ENCODE measurements at places on chromosomes 6 and 20. TPM values are rescaled to one million over a fixed set of nuclear protein-coding genes. Genes with fewer than 3 reads are reported as not detected.
A peak's percentile ranks its signal among the peaks of the same experiment; 100 is the strongest.

DNA sequence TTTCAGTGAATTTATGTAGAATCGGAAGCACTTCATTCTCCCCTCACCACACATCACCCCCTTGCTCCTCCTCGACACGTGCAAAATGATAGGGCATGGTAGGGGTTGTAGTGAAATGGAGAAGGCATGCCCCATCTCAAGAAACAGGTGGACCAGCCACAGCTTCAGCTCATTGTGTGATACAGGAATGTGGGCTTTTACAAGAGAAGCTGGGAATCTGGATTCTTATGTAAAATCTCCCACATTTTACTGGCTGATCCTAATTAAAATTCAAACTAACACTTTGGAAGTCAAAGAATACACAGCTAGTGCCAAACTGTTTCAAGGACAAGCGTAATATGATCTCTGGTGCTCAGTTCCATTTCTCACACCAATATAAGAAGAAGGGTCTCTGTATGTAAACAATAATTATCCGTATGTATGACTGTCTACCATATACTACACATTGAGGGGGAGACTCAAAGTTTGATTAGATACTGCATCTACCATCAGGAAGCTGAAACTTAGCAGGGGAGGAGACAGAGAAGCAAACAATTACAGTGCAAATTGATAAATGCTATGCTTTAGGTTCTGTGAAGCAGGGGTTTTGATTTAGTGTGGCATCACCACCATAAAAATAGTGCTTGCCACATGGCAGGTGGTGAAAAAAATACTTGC lies 24.3 kb upstream of the KIAA0408 start:
- H3K4me3 ChIP-seq: no peak overlapping the region
- H3K27me3 ChIP-seq: no peaks in the 10 kb centered on the region
- no peak for DNase-seq

GRCh38 chr6:118963003-118963402 lies 28.0 kb upstream of the MCM9 start:
- H3K4me1 ChIP-seq: no peaks in the 10 kb centered on the region
- H3K27me3 ChIP-seq: no peaks in the 10 kb centered on the region
- no peak for DNase-seq
- no peak overlapping the region for H3K27ac ChIP-seq

DNA sequence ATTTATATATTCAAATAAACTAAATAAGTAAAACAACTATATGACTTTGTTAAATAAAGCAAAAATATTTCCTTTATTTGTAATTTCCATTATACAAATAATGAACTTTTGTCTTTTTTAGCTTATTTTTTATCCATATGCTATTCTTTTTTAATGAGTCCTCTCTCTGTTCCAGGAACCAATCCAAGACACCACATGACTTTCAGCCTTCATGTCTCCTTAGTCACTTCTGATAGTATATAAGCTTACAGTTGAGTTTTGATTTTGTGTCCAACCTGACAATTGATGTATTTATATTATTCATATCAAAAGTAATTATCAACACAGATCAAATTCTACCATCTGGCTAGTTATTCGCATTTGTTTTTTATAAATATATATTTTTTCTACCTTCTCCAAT lies 582.3 kb upstream of the GJE1 start:
- no peaks in the 10 kb centered on the region for H3K4me1 ChIP-seq
- H3K27ac ChIP-seq: no peak overlapping the region
- no peaks in the 10 kb centered on the region for H3K36me3 ChIP-seq
- no peak for DNase-seq
- no peaks in the 10 kb centered on the region for H3K27me3 ChIP-seq

DNA sequence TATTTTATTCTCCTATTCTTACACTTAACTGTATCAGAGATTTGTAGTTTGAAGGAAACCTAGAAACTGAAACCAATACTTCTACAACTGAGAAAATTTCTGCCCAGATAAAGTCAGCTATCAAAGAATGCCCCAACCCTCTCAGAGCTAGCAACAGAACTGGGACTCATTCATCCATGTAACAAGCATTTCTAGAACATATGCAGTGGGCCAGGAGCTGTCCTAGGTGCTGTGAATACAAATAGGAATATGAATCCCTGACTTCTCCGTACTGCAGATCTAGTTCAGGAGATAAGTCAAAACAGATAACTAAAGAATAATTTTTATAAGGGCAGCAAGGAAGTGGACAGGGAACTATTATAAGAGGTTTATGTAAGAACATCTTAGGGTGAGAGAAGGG lies 654.1 kb upstream of the NOX3 start:
- H3K27me3 ChIP-seq: no peaks in the 10 kb centered on the region
- H3K4me3 ChIP-seq: no peak overlapping the region
- H3K4me1 ChIP-seq: no peaks in the 10 kb centered on the region
- H3K36me3 ChIP-seq: no peaks in the 10 kb centered on the region
- no peak for DNase-seq
- no peak overlapping the region for H3K27ac ChIP-seq

- no peaks in the 10 kb centered on the region for H3K36me3 ChIP-seq
- H3K27me3 ChIP-seq: no peaks in the 10 kb centered on the region
- H3K4me1 ChIP-seq: no peaks in the 10 kb centered on the region
These were observed 195.9 kb upstream of the SULF2 start for GRCh38 chr20:47981222-47981621.

GRCh38 chr6:148345578-148345977 lies 2.9 kb downstream of the SASH1 start:
- no peak for DNase-seq
- H3K36me3 ChIP-seq: no peaks in the 10 kb centered on the region
- H3K27me3 ChIP-seq: no peaks in the 10 kb centered on the region
- peak overlapping the region; percentile 79 for H3K27ac ChIP-seq
- H3K4me3 ChIP-seq: peak overlapping the region; percentile 67

GRCh38 chr6:154395878-154396277 lies 39.3 kb upstream of the IPCEF1 start:
- H3K4me1 ChIP-seq: no peaks in the 10 kb centered on the region
- no peaks in the 10 kb centered on the region for H3K36me3 ChIP-seq
- no peak overlapping the region for H3K4me3 ChIP-seq
- DNase-seq: no peak
- no peak overlapping the region for H3K27ac ChIP-seq
- no peaks in the 10 kb centered on the region for H3K27me3 ChIP-seq

- DNase-seq: no peak
- no peaks in the 10 kb centered on the region for H3K4me1 ChIP-seq
- no peak overlapping the region for H3K27ac ChIP-seq
- H3K27me3 ChIP-seq: no peaks in the 10 kb centered on the region
- no peak overlapping the region for H3K4me3 ChIP-seq
These were observed 21.3 kb downstream of the SNAP25 start for GRCh38 chr20:10239954-10240353.

- no peaks in the 10 kb centered on the region for H3K4me1 ChIP-seq
- H3K27me3 ChIP-seq: no peaks in the 10 kb centered on the region
- no peak for DNase-seq
- H3K27ac ChIP-seq: no peak overlapping the region
These were observed 351.9 kb downstream of the BTBD3 start for GRCh38 chr20:12269579-12269978.

GRCh38 chr6:165671222-165671768 lies 8.3 kb upstream of the PDE10A start:
- H3K27me3 ChIP-seq: peaks cover 18% of the 10 kb centered on the region
- no peak overlapping the region for H3K4me3 ChIP-seq
- H3K27ac ChIP-seq: no peak overlapping the region
- H3K36me3 ChIP-seq: no peaks in the 10 kb centered on the region
- no peaks in the 10 kb centered on the region for H3K4me1 ChIP-seq

DNA sequence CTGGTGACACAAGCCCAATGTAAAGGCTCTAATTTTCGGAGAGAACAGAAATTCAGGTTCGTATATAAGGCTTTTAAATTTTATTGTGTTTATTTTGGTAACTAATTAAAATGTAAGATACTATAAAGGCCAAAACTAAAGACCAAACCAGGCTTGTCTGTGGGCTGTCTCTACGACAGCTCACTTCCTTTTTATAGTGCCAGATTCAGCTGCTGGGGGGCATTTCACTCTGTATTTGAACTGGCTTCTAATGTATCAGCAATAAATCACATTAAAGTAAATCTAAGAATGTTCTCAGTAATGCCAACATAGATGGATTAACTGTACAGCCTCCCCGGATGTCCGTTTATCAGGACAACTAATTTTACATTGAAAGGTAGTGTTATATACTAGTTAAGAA lies 31.1 kb upstream of the STXBP5 start:
- no peaks in the 10 kb centered on the region for H3K4me1 ChIP-seq
- no peaks in the 10 kb centered on the region for H3K36me3 ChIP-seq
- DNase-seq: no peak
- H3K27ac ChIP-seq: no peak overlapping the region
- no peak overlapping the region for H3K4me3 ChIP-seq

- no peak for DNase-seq
- H3K27me3 ChIP-seq: no peaks in the 10 kb centered on the region
- H3K4me1 ChIP-seq: no peaks in the 10 kb centered on the region
- H3K36me3 ChIP-seq: no peaks in the 10 kb centered on the region
- no peak overlapping the region for H3K4me3 ChIP-seq
These were observed 191.9 kb downstream of the ADGB start for GRCh38 chr6:146790561-146791091.

The TRIM31 gene
- not detected for total RNA-seq

The WFDC12 gene
- total RNA-seq: not detected

The PRPH2 gene
- total RNA-seq: 0.56 TPM

The FOXA2 gene
- not detected for total RNA-seq

The PDYN gene
- not detected for total RNA-seq

The TSHZ2 gene
- total RNA-seq: 1.0 TPM

The FOXS1 gene
- total RNA-seq: not detected

The RAB44 gene
- not detected for total RNA-seq

The MPIG6B gene
- total RNA-seq: not detected

The NRN1 gene
- total RNA-seq: 9.9 TPM

The MYH7B gene
- total RNA-seq: 1.6 TPM

The ZBTB46 gene
- 6.9 TPM for total RNA-seq

The HRH3 gene
- total RNA-seq: not detected

The DTNBP1 gene
- total RNA-seq: 9.3 TPM

All from gastrocnemius medialis (tissue), 4 donors.